ENCODE measurements at places on chromosomes 4 and X. TPM values are rescaled to one million over a fixed set of nuclear protein-coding genes. Genes with fewer than 3 reads are reported as not detected.

GRCh38 chr4:139779691-139780090 is 114.1 kb downstream of the MGST2 start:
- DNase-seq: no peak

GRCh38 chrX:130114141-130114588 is 3.9 kb upstream of the ELF4 start:
- DNase-seq: no peak

DNA sequence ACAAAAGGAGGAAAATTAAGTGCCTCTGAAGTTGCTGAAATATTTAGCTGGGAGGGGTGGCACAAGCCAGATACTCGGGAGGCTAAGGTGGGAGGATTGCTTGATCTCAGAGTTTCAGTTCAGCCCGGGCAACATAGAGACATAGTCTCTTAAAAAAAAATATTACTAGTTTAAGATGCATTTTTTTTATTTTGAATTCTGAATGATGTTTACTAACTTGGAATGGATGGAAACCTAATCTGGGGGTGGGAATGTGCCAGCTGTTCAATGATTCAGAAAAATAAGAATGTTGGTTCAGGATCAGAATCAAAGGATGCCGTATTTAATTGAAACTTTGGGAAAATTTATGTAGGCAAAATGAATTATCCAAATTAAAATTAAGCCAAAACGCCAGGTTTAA is 167.2 kb upstream of the ANK2 start:
- DNase-seq: no peak

DNA sequence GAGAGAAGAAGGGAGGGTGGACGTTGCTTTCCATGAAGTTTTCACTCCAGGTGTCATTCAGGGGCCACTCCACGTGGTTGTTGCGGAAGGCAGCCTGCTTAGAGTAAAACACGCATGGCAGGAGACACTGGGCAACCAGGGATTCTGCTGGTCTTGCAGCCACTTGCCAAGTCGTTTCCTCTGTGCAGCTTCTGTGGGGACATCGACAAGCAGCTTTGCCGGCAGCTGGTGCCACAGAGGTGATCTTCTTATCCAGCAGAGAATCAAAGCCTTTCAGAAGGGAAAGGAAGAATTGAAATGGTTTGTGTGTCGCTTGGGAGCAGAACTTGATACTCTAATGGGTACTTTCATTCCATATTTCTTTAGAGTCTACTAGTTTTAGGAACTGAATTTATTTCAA is 867.1 kb upstream of the TENM3 start:
- no peak for DNase-seq

DNA sequence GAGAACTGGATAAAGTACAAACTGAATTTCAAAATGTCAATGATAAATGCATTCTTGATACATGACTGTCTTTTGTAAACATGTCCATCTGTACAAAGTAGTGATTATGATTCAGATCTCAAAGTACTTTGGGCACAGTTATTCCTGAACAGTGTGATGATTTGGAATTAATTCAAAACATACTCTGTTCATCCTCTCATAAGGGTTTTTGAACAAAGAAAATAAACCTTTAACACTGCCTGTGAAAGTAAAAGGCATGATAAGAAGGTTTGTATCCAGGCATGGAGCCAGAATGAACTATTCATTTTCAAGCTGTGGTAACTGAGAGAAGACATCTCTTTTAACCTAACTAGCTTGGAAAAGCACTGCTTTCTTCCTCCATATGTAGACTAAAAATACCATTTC is 883 bp upstream of the KLHL4 start:
- peak; percentile 22 for DNase-seq

DNA sequence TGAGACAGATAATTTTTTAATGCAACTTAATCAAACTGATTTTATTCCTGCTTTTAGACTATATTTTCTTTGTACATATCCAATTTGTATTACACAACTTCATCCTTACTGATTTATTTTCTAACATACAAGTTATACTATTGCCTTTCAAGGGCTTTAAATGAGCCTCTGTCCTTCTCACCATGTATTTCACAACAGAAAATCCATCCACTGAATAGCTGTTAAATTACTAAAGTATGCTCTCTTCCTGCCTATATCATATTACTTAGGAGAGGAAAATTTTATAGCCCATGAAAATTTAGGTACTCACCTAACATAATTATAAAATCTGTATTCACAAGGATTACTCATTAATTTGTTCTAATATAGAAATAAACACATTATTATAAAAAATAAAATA is 528.6 kb downstream of the ANKRD50 start:
- DNase-seq: no peak

- no peak for DNase-seq
These were observed 300.9 kb downstream of the FAM47A start for GRCh38 chrX:33831211-33831610.

- no peak for DNase-seq
These were observed 20.4 kb upstream of the DCHS2 start for GRCh38 chr4:154511981-154512380.

GRCh38 chr4:155592179-155592937 is 74.3 kb upstream of the GUCY1A1 start:
- DNase-seq: no peak

GRCh38 chr4:36343501-36344175 is 62.2 kb downstream of the DTHD1 start:
- no peak for DNase-seq

DNA sequence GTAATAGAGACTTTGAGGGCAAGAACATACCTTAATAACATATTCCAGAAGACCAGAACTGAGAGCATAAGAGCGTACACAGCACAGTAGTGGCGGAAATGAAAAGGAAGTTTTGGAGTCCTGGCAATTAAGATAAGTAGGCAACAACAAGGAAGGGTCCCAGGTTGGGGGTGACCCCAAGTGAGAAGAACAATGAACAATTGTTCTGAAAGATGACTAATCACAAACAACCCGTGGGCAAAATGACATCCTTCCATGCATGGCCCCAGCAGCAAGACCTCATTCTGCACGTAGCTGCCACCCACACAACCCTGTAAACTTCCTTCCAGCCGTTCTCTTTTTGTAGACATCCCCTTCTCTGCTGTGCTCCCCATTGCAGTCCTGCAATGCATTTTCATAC is 384.4 kb upstream of the PABPC4L start:
- DNase-seq: no peak

DNA sequence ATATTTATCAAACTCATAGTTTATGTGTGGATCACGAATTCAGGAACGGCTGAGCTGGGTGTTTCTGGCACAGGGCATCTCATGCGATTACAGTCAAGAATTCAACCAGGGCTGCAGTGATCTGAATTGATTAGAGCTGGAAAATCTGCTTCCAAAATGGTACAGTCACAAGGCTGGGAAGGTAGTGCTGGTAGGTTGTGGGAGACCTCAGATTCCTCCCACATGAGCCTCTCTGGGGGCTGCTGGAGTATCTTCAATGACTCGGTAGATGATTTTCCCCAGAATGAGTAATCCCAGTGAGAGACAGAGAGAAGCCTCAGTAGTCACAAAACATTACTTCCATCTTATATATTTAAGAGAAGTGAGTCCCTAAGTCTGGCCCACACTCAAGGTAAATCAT is 36.2 kb upstream of the PRDX4 start:
- no peak for DNase-seq

DNA sequence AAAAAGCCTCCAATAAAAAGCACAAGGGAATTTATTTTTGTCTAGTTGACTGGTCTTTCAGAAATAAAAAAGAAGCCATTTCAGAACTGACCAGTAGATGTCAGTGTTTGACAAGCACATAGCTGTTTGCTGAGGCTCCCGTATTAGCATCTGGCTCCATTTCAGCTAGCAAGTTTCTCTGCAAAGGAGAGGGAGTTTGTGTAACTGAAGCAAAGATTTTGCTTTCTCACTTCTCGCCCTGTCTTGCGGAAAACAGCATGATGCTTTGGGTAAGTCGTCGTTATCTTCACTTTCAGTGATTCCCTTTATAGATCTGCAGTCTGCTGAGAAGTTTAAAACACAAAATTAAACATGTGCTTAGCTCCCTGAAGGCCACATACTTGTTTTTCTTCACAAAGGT is 85.5 kb downstream of the CT47B1 start:
- peak; percentile 40 for DNase-seq

DNA sequence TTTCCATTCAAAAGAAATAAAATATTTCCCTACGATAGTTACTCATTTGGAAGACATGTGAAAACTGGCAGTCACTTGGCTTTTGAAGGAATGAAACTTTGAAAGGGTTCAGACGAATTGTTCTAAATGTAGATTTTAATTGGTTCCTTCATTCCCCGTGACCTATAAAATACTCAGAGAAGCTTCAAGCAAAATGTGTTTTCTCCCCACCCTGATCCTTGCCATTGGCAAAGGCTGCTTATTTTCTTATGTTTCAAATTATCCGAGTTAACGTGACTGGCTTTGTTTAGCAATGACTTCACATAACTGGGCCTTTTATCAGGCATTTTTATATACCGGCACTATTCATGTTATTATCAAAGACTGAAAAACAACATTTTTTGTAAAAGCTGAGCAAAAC is 204.1 kb upstream of the NEIL3 start:
- DNase-seq: no peak

Gene WAS
- 0.62 TPM for total RNA-seq

Gene PHOX2B
- not detected for total RNA-seq

Gene CRMP1
- total RNA-seq: 51.5 TPM

Gene FAM90A26
- total RNA-seq: not detected

Gene PNMA3
- total RNA-seq: not detected
